ENCODE measurements at places on chromosomes 1 and 21.

DNA sequence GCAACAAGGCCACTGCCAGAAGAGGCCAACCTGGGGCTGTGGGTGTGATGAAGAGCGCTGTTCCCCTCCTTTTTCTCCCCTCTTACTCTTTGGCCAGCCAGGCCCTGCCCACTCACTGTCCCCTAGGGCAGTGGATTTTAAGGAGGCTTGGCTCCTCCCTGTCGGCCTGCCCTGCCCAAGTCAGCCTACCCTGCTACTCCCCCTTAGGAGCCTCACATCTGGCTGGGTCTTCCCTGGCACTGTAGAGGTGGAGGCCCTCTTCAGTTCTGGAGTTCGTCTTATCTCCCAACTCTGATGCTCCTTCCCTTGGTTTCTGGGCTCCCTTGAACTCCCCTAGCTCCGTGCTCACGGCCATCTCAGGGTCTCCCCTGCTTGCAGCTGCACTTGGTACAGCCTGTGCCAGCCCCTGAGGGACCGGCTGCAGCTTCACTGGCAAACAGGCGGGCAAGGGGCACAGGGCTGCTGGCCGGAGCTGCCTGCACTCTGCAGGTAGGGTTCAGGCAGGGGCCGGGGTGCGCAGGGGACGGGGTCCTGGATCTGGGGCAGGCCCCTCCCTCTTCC, 4.0 kb downstream of the AMPD2 start:
- DNase-seq = no peak

DNA sequence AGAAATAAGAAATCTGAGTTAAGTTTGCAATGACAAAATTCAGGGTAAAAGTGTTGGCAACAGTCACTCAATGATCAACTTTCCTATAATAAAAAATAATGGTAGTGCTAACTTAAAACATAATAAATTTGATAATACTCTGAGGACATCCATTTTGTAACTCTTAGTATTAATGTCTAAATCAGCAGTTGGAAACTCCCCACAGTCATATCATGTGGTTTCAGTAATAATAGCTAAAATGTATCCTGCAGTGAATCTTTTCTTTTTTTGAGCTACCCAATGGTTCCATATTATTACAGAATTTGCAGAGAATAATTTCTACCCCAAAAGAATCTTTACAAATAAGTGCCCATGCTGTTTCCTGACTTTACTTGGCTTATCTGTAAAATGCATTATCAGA, 286.7 kb downstream of the PTPRC start:
- DNase-seq = no peak

- no peak for DNase-seq
These were observed 281.5 kb upstream of the VAMP3 start for GRCh38 chr1:7489586-7489985.

GRCh38 chr1:41483001-41483850, 1.3 kb downstream of the EDN2 start:
- no peak for DNase-seq

- no peak for DNase-seq
These were observed 51.8 kb upstream of the SYT14 start for GRCh38 chr1:209886219-209886536.

GRCh38 chr1:43933386-43934100, at the start of gene ARTN:
Gene ARTN (plus strand): TSS chr1:43933801. CDS start chr1:43935657, 1,856 bp downstream.
- DNase-seq = no peak

- no peak for DNase-seq
These were observed 16.4 kb downstream of the TP73 start for GRCh38 chr1:3668585-3669300.

DNA sequence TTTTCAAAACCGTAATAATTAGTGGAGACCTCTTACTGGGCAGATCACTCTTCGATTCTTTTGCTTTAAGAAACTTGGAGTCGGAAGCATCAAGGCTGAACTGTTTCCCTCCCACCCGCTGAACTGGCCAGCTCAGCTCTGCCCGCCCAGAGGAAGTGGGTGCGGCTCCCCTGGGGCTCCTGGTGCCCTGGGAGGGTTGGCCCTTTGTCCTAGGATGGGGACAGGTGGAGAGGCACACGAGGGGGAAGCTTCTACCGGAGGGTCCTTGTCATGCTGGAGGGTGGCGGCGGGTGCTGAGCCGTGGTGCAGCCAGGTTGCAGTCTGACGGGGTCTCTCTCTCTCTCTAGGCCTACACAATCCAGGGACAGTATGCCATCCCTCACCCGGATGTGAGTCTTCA, 64.3 kb upstream of the COL6A1 start:
- DNase-seq = no peak

DNA sequence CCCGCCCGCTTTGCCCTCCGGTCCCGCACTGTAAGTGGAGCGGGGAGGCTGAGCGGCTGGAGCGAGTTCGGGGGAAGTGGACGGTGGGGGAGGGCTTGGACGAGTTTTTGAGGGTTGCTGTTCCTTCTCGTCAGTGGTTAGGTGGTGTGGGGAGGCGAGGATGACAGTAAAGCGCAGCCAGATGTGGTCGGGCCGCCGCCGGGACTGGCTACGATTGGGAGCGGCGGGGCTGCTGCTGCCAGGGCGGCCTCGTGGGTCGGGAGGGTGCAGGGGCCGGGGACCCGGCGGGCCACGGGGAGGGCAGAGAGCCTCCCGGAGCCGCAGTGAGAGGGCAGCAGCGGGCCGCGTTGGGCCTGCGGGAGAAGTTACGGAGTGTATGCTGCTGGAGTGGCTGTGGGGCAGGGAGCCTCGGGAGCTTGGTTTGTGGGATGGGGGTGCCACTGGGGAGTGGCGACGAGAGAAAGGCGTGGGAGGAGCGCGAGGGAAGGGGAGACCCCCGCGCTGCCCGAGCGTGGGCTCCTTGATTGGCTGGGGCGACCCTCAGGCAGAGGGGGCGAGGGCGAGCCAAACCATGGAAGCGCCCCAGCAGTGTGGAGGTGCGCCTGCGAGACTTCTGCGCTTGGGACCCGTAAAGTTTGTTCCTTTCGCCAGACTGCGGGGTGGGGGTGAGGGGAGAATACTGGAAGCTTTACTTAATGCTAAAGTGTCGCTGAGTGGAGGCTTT, 2.1 kb downstream of the ADGRL2 start:
- no peak for DNase-seq

GRCh38 chr1:24578846-24579245, 23.0 kb downstream of the NCMAP start:
- DNase-seq = no peak

- DNase-seq = no peak
These were observed 20.9 kb upstream of the TGFB2 start for GRCh38 chr1:218324226-218324580.

DNA sequence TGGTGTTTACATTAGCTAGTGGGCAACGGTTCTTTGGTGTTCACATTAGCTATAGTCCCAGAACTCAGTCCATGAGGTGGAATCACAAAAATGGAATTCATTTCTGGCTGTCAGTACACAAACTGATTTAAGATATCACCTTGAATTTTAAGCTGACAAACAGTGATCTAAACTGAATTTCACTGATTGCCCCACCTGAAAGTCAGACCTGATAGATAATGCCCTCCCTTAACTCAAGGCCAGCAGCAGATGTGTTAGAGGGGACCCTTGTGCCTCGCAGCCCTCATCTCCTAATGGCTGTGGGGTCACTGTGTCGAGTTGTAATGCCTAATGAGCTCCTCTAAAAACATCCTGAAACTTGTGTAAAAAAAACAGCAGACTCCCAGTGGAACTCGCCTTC, 8.6 kb downstream of the ARF1 start:
- no peak for DNase-seq

DNA sequence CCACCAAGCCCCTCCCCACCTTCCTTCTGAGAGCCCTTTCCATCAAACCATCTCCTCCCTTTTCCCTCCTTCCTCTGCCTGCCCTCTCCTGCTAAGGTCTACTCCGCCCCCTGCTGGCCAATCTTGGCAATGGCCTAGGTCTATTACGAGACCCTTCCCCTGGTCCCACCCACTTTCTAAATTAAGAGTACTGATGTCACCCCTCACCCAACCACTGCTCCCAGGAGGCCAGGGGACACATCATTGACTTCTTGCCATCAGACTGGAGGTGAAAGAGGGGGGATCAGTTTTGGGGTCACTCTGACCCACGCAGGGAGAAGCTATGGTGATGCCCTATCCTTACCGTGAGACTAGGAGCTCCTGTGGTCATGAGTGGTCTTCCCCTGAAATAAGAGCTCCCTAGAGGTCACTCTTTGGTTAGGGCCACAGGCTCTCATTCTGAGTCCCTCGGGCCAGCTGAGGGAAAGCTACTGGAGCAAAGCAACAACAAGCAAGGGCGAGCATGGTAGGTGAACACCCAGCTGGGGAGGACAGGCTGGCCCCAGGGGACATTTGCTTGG, 34.6 kb upstream of the S100A7 start:
- peak; percentile 62 for DNase-seq

GRCh38 chr1:26529655-26530409, at the start of gene RPS6KA1:
Gene RPS6KA1 (plus strand): TSS chr1:26529761. CDS start chr1:26529921, 160 bp downstream.
- no peak for DNase-seq

GRCh38 chr1:232212253-232212652, 417.7 kb downstream of the SIPA1L2 start:
- no peak for DNase-seq

- DNase-seq = no peak
These were observed 59.2 kb downstream of the ABCA4 start for GRCh38 chr1:94061513-94062443.

GRCh38 chr1:97780884-97781283, 139.9 kb downstream of the DPYD start:
- DNase-seq = no peak

DNA sequence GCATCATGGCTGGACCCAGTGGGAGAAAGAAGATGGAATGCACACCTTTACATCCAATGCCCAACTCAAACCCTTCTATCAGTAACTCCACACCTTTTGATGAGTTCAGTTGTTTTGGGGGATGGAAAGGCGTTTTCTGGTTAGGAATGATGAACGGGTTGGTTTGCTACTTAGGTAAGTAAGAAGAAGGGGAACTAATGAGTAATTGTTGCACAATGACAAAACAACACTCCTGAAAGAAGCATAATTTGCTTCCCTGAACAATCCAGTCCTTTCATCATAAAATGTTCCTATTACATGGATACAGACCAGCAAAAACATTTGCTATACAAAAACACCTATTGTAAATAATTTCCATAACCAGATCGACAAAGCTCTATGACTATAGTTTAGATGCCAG, 35.9 kb upstream of the NFIA start:
- DNase-seq = no peak

DNA sequence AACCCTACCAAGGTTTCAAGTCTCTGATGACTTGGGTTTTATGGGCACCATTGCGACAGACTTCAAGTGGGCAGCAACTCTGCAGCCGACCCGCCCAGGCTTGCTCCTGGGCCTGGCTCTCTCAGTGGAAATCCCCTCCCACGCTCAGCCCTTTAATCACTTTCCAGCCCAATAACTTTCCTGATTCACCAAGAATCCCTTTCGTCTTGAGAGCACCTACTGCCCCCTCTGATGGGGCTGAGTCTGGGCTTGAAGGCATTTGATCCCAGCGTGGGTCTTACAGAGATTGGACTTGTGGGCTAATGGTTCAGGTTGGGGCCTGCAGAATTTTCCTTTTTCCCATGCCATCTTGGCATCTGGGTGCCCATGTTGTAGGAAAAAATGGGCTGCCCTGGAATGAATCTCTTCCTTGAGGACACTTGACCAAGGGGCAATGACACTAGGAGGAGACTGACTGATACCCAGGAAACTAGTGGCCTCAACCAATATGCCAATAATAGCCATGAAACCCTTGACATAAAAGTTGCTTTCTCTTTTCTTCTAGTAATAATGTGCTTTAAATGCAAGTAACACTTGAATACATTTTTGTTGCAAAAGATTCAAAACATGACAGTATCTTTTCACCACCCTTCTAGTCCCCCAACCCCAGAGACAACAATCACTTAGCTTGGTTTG, 7.8 kb upstream of the PHLDA3 start:
- DNase-seq = no peak

- no peak for DNase-seq
These were observed 610.8 kb downstream of the SMYD3 start for GRCh38 chr1:245896258-245896657.

DNA sequence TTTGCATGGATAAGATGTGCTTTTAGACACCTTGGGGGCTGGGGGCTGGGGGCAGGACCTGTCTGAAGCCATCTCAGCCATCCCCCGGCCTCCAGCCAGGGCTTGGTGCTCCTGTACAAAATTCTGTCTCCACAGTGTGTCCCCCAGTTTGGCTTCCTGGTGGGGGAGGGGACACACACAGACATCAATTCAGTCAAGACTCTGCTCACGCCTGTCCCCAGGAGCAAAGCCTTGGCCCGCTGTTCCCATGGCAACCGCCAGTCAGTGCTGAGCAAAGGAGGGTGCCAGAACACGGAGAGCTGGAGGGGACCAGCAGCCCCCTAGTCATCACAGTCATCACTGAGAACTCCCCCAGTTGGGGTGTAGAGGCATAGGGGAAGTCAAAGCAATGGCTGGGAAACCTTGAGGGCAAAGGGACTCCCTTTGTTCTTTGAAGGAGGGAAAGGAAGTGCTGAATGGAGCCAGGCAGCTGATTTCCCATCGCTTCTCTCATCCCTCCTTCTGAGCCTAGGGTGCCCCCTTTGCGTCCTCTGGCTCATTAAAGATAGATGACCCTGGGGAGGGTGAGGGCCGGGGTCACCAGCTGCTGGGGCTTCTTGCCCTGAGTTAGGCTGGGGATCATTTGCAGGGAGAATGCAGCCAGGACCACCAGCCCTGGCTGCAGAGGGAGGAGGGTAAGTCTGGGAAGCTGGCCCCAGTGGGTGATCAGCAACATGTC, 134.9 kb upstream of the IPO9 start:
- DNase-seq = no peak

GRCh38 chr1:52159033-52159789, 17.3 kb downstream of the ZFYVE9 start:
- no peak for DNase-seq

DNA sequence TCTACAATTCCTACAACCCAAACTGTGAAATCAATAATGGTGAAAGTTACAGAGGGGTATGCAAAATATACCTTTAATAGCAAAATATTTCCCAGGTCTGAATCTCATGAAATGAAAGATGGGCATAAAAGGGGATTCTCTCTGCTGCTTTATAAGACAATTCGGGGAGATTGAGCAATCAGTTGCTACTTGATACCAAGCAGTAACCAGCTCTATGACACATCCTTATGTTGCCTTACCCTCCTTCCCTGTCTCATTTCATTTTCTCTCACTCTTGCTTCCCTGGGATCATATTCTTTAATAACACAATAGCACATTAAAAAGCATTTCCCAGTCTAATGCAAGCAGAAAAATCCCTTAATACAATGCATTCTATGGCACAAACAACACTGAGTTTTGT, 29.0 kb downstream of the ZSWIM5 start:
- no peak for DNase-seq

- DNase-seq = no peak
These were observed 18.0 kb downstream of the PTPRU start for GRCh38 chr1:29254346-29254745.

Data from activated CD4-positive, alpha-beta T cell treated with anti-CD3 and anti-CD28 coated beads, Interleukin-2, amount 50 U/mL, for 24 hours (primary cell).